Cerebellum (tissue), 4 donors: ENCODE measurements at places on chromosomes 11 and 22.

DNA sequence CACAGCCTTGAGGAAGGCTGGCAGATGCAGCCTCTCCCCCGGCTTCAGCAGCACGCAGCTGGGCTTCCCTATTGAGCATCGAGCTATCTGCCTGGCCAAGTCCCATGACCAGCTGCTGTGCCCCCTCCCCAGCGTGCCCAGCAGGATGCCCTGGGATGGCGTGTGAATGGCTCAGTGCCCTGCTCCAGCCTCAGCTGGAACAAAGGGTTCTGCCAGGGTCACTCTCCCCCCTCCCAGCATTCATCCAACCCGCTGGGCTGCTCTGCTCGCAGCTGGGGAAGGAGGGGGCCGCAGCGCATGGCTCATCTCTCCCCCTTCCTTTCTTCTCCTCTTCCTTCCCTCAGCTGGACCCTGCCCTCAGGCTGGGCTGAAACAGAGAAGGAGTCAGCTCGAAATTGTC, 14.5 kb downstream of the LRP4 start:
- DNase-seq, result no peak

GRCh38 chr22:42151924-42152635, 21.5 kb upstream of the CYP2D6 start:
- DNase-seq, result no peak

- DNase-seq, result peak; percentile 79
Measured at GRCh38 chr22:25942115-25942855, 200.3 kb downstream of the MYO18B start.

GRCh38 chr11:19660076-19660475, 52.6 kb upstream of the NAV2 start:
- DNase-seq, result no peak

DNA sequence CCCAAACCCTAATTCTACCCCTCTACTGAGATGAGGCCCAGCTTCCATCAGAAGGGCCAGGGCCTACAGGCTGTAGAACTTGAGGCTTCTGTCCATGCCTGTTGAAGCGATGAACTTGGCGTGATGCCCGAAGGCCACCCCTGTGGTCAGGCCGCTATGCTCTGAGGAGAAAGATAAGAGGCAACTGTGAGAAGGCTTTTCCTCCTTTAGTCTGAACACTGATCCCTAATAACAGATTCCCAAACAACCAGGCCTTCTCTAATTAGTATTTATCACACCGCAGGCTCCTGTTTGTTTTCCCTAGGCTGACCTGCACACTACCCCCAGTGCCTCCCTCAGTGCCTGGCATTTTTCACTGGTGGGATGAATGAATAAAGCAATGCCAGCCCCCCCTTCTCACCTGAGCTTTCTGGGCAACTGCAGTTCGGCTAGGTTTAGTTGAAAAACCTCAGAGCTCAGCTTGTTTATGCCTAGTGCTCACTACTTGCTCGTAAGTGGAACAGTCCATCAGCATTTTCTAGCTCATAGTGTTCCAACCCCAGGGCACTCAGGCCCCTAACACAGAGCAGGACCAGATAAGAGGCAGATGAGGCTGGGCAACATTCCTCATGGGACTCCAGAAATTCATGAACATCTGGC, 15.2 kb downstream of the PRPF19 start:
- no peak for DNase-seq
